ENCODE measurements at places on chromosomes 5 and 9.

GRCh38 chr9:97601228-97601898 is 31.8 kb downstream of the TSTD2 start:
- no peak for DNase-seq

GRCh38 chr9:94173632-94174031 is 85.5 kb upstream of the ZNF169 start:
- no peak for DNase-seq

DNA sequence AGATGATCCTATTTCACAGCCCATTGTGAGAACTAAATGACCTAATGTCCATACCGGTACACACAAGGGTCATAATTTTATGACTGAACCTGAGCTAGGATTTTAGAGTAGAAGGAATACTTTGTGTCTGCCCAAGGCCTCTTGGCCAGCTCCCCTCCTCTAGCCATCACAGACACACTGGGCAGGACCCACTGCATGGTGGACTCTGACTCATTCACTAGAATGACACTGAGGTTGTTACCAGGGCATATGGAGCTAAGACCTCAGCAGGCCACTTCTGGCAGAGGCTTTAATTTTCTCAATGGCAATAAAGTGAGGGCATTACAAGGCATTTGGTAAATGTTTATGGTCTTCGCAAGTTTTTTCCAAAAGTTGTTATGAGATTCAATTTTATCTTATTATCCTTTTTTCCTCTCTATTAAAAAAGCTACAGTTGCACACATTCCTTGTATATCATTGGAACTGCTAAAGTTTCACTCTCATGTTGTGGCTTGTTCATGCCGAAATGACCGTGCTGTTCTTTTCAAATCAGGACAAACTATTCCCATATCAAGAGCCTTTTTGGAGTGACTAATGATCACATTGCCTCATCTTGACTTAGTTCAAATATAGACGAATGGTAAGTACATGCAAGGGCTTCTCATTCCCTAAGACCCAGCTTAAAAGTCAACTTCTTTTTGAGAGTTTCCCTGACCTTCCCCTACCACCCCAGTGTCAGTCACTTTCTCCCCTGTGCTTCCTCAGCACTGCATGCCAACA is 595.7 kb downstream of the ACTL7B start:
- DNase-seq = no peak

GRCh38 chr5:92909602-92909962 is 671.4 kb downstream of the NR2F1-AS1 start:
- no peak for DNase-seq

DNA sequence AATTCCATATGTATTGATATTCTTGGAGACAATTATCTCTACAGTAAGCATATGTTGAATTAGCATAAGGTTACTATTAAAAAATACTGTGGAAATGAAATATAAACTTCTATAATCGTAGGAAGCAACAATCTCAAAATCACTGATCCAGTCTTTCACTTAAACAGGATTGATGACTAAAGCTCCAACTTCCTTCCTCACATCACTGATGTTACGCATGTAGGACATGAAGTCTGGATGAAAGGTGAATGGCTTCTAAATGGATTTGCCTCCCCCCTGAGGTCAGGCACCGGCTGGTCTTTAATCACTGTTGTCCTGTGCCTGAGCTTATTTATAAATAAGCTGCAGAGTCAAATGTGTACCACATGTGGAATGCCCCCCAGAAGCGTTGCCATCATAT is 157.1 kb upstream of the NFIB start:
- no peak for DNase-seq

DNA sequence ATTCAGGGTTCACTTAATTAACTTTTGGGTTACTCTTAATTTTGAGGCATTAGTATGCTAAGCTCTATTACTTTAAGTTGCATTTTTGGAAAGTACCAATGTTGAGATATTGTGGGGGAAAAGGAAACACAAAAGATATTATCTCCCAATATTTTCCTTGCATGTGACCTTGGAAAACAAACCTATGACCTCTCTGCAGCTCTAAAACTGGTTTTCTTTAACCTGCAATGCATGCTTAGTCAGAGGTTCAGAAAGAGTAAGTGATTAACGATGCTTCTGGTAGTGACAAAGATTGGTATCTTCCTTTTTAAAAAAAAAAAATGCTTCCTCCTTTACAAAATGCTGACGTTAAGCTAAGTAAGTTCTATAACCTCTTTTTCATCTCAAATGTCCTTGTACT is 44.9 kb upstream of the CDH18 start:
- DNase-seq = no peak

DNA sequence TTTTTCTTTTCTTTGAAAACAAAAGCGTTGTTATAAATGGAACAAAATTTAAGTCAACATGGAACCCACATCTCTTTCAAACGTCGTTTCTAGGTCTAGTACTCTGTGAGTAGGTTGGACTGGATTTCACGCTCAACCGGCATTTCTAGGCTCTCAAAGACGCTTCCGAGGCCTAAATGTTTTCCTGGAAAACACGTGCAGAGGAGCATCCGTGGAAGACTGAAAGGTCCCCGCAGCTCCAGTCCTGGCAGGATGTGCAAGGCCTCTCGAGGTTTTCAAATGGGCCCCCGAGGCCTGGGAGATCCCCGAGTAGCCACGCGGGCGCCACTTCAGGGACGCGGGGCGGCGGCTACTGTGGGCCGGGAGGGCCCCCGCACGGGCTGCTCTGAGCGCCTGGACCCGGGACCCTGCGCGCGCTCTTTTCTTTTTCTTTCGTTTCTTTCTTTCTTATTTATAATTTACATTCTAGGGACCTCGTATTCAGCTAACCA is 4.2 kb upstream of the IRX2 start:
- DNase-seq = no peak

GRCh38 chr9:91659529-91660495 is 236.2 kb upstream of the NFIL3 start:
- DNase-seq = no peak

GRCh38 chr9:128136816-128137793 is 9.6 kb upstream of the PTGES2 start:
- no peak for DNase-seq

DNA sequence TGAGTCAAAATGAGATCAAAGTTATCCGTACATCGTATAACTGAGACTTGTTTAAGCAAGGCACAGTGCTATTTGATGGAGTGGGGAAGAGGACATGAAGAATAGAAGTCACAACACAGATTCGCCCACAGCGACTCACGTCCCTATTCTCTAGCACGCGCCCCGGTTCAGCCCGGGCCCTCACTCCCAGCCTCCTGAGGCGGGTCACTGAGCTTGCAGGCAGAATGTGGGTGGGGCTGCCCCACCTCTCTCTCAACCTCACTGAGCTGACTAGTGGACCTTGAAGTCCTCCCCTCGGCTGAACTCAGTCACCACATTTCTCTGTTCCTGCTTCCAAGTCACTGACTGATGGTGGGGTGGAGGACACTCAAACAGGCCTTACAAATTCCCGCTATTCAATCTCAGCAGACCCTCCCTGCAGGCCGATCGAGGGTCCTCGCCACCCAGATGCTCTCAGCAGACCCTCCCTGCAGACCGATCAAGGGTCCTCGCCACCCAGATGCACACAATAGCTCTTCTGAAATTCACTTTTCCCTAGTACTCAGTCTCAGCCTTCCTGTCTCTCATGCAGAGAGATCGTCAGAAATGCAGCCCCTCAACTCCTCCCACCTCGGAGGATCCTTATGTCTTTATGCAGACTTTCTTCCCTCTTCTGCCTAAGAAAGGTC is 12.9 kb downstream of the GLDC start:
- no peak for DNase-seq

Measured in activated T-cell treated with anti-CD3 and anti-CD28 coated beads, Interleukin-2, amount 50 U/mL, for 24 hours (primary cell).